GM20000 (cell line): ENCODE measurements at places on chromosomes 11 and 22.

- DNase-seq = no peak
Observed at GRCh38 chr11:96794152-96794551, 404.3 kb downstream of the JRKL start.

- no peak for DNase-seq
Observed at GRCh38 chr11:13271060-13271693, 6.4 kb upstream of the BMAL1 start.

GRCh38 chr11:31231601-31232000 is 137.9 kb downstream of the DCDC1 start:
- no peak for DNase-seq

GRCh38 chr11:26350002-26350401 is 18.1 kb downstream of the ANO3 start:
- no peak for DNase-seq

- no peak for DNase-seq
Observed at GRCh38 chr22:26648011-26648497, 9.3 kb upstream of the MIAT start.

DNA sequence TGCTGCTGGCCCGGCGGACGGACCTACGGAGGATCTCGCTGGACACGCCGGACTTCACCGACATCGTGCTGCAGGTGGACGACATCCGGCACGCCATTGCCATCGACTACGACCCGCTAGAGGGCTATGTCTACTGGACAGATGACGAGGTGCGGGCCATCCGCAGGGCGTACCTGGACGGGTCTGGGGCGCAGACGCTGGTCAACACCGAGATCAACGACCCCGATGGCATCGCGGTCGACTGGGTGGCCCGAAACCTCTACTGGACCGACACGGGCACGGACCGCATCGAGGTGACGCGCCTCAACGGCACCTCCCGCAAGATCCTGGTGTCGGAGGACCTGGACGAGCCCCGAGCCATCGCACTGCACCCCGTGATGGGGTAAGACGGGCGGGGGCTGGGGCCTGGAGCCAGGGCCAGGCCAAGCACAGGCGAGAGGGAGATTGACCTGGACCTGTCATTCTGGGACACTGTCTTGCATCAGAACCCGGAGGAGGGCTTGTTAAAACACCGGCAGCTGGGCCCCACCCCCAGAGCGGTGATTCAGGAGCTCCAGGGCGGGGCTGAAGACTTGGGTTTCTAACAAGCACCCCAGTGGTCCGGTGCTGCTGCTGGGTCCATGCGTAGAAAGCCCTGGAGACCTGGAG is 74.1 kb downstream of the LRP5 start:
- DNase-seq = no peak

GRCh38 chr11:49377978-49378377 is 169.6 kb upstream of the FOLH1 start:
- no peak for DNase-seq

GRCh38 chr11:116387641-116388040 is 385.1 kb downstream of the BUD13 start:
- no peak for DNase-seq
